NCI-H1105 (cell line): ENCODE measurements at places on chromosomes 6 and 20.

DNA sequence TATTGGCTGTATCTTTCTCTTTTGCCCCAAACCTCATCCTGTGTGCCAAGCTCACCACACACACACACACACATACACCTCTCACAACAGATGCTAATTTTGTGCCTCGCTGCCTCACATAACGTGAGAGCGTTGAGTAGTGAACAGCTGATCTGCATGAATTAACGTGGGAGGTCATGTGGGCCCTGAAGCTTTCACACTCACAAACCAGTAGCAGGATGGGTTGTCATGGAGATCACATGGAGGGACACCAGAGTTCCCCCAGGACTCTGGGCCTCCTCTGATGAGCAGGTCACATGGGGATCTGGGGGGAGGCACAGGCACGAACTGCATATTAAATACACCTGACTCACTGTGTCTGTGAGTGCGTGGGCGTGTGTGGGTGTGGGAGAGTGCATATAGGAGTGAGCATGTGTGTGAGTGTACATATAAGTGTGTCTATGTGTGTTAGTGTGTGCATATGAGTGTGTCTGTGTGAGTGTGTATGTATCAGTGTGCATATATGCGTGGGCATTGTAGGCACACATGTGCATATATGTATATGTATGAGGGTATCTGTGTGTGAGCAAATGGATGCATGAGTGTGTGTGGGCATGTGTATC lies 62.7 kb upstream of the SULF2 start:
- no peak for DNase-seq

DNA sequence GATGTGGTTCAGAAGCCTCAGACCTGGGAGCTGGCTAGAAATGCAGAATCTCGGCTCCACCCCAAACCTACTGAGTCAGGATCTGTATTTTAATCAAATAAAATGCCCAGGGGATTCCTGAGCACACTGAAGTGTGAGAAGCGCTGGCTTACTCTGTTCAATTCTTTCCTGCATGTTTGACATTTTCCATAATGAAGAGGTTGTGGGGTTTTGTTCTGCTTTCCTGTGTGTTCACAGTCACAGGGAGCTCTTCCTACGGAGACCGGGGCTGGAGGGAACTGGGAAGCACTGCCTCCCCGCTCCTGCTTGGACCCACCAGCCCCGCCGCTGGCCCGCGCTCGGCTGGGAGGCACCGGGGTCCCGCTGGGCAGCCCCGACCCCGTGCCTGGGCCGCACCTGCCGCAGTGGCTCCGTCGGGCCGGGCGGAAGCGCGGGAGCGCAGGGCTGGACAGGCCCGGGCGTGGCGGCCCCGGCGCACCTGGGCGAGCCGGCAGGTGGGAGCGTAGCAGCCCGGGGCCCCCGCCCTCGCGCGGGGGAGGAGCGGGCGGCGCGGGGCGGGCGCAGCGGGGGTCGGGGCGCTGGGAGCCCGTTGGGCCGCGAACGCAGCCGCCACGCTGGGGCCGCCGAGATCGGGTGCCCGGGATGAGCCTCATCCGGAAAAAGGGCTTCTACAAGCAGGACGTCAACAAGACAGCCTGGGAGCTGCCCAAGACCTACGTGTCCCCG lies at the start of gene MAPK13:
Gene MAPK13 (plus strand): TSS at position 573 of the 726 bp plus-strand sequence. CDS start 70 bp downstream, at position 643.
- DNase-seq, result peak; percentile 85

- no peak for DNase-seq
Observed at GRCh38 chr20:3323398-3323797, 84.1 kb downstream of the DNAAF9 start.

GRCh38 chr6:84095156-84095555 lies 61.6 kb downstream of the MRAP2 start:
- no peak for DNase-seq

GRCh38 chr20:54268941-54269340 lies 61.1 kb downstream of the PFDN4 start:
- DNase-seq, result no peak

GRCh38 chr6:92887871-92888270 lies 531.5 kb downstream of the EPHA7 start:
- DNase-seq, result no peak

DNA sequence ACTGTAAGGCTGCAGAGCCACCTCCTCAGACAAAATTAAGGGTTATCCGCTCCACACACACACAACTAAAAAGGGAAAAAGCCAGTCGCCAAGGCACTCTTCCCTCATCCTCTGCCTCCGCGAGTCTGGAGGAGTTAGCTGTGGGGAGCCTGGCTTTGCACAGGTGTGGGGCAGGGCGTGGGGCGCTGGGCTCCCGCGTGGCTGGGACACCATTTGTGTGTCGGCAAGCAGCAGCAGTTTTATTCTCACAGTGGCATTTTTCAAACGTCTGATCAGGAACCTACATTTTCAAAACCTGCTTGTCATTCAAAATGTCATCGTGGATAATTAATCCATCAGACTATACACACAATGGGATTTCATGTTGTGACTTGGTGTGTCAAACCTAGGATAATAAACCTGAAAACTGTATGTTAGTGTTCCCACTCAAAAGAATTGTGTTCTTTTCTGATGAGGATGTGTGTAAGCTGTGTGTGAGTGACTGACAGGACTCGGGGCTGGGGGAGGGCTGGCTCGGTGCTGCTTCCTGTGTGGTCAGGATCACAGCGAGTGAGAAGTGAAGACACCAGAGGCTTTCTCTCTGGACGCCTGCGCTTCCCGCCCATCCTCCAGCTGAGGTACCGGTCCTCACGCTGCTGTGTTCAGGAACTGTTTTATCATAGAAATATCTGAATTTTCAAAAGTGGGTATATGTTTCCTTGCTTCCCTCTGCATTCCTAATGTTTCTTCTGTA lies 83.1 kb downstream of the IRF4 start:
- no peak for DNase-seq
